ENCODE measurements at places on chromosomes 4 and X. TPM values are rescaled to one million over a fixed set of nuclear protein-coding genes. Genes with fewer than 3 reads are reported as not detected.

DNA sequence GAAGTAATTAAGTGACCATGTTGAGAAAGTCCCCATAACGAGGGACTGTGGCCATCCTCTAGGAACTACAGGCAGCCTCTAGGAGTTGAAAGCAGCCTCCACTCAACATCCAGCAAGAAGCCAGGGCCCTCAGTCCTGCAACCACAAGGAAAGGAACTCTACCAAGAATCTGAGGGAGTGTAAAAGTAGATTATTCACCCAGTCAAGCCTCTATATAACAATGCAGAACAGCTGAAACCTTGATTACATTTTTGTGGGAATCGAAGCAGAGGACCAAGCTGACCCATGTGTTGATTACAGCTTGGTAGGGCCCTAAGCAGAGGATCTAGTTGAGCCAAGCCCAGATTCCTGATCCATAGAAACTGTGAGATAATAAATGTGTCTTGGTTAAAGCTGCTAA is 17.1 kb downstream of the RPS6KA6 start:
- no peaks in the 10 kb centered on the region for H3K4me1 ChIP-seq
- no peak overlapping the region for H3K27ac ChIP-seq

GRCh38 chr4:138414202-138414601 is 172.1 kb upstream of the SLC7A11 start:
- H3K27ac ChIP-seq, result no peak overlapping the region
- no peaks in the 10 kb centered on the region for H3K4me1 ChIP-seq
- H3K27me3 ChIP-seq, result no peaks in the 10 kb centered on the region
- H3K36me3 ChIP-seq, result no peaks in the 10 kb centered on the region

The FAM184B gene
- total RNA-seq, result 2.3 TPM

The USP51 gene
- 12.0 TPM for total RNA-seq

DNA sequence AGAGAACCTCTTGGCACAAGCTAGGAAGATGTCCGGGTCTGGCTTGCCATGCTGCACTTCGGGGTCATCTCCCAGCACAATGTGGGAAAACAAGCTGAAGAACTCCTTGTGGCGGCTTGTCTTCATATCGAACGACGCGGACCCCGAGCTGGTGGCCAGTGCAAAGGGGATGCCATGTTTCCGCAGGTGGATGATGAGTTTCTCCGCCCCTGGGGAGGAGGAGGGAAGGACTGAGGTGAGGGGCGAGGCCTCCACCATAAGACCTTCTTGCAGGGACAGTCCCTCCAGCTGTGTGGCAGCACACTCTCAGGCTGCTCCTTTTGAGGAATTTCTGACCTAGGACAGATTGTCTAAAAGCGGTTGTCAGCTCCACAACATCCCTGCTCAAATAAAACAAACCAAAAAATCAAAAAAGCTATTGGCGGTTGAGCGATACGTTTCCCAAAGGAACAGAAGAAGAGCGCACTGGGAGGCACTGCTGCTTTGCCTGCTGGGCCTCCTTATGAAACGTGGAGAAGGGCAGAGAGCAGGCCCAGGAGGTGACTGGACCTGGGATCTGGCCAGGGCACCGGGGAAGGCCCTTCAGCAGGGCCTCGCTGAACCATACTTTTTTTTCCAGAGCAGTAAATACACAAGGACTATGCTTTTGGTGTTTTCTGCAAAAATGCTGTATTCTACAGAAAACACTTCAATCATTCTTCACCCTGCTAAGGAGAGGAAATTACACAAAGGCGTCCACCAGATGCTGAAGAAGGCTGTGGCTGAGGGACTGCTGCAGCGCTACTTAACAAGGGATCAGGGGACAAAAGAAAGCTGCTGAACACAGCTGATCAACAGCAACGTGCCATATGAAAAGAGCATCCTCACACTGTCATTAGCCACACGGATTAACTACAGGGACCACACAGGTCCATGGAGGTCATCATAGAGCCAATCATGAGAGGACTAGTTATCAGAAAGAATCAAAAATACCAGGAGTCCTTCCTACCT is 70.0 kb upstream of the STS start:
- H3K4me3 ChIP-seq, result no peak overlapping the region
- no peaks in the 10 kb centered on the region for H3K27me3 ChIP-seq
- H3K4me1 ChIP-seq, result no peaks in the 10 kb centered on the region
- H3K27ac ChIP-seq, result no peak overlapping the region

The HHIP gene
- total RNA-seq, result 11.5 TPM

The MSL3 gene
- 27.1 TPM for total RNA-seq

DNA sequence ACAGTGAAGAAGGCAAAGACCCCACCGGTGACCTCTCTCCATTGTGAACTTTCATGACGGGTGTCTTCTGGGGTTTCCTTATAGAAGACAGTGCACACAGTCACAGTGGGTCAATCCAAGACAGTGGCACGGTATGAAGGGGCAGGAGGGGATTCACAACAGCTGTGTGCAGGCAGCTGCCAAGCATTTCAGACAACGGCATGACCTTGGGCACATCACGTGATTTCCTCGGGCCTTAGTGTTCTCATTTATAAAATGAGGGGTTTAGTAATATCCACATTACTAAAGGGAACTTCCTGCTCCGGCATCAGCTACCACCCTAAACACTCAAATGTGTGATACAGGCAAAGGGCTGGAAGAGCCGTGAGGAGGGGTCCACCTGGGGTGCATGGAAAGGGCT is 42.9 kb downstream of the RBM47 start:
- no peaks in the 10 kb centered on the region for H3K36me3 ChIP-seq
- H3K4me3 ChIP-seq, result no peak overlapping the region
- H3K27me3 ChIP-seq, result no peaks in the 10 kb centered on the region
- H3K27ac ChIP-seq, result no peak overlapping the region

The ACOT9 gene
- total RNA-seq, result 42.6 TPM

- no peak overlapping the region for H3K4me3 ChIP-seq
- DNase-seq, result no peak
- no peak overlapping the region for H3K27ac ChIP-seq
- no peaks in the 10 kb centered on the region for H3K27me3 ChIP-seq
These were observed 275.5 kb downstream of the PPARGC1A start for GRCh38 chr4:23614284-23614892.

The SPACA5 gene
- not detected for total RNA-seq

The GLRA3 gene
- total RNA-seq, result 9.3 TPM

GRCh38 chrX:73562458-73562857 is 539 bp upstream of the CHIC1 start:
- no peaks in the 10 kb centered on the region for H3K4me1 ChIP-seq
- no peaks in the 10 kb centered on the region for H3K36me3 ChIP-seq

GRCh38 chrX:51891821-51892551 is 1.4 kb upstream of the MAGED1 start:
- H3K27me3 ChIP-seq, result no peaks in the 10 kb centered on the region
- H3K4me3 ChIP-seq, result no peak overlapping the region
- peak overlapping the region; percentile 91 for H3K27ac ChIP-seq
- H3K36me3 ChIP-seq, result peaks cover 11% of the 10 kb centered on the region
- H3K4me1 ChIP-seq, result peaks cover 33% of the 10 kb centered on the region
- DNase-seq, result peak; percentile 50

The MAGEB1 gene
- total RNA-seq, result not detected

- peaks cover 58% of the 10 kb centered on the region for H3K36me3 ChIP-seq
- no peaks in the 10 kb centered on the region for H3K27me3 ChIP-seq
- H3K27ac ChIP-seq, result no peak overlapping the region
These were observed 30.1 kb downstream of the NSG1 start for GRCh38 chr4:4416981-4417380.

GRCh38 chrX:103629318-103630170 is 769 bp downstream of the TCEAL1 start:
- H3K36me3 ChIP-seq, result no peaks in the 10 kb centered on the region
- no peak for DNase-seq
- peaks cover 6% of the 10 kb centered on the region for H3K4me1 ChIP-seq
- H3K27ac ChIP-seq, result peak overlapping the region; percentile 93
- peak overlapping the region; percentile 79 for H3K4me3 ChIP-seq

The VBP1 gene
- 81.5 TPM for total RNA-seq

DNA sequence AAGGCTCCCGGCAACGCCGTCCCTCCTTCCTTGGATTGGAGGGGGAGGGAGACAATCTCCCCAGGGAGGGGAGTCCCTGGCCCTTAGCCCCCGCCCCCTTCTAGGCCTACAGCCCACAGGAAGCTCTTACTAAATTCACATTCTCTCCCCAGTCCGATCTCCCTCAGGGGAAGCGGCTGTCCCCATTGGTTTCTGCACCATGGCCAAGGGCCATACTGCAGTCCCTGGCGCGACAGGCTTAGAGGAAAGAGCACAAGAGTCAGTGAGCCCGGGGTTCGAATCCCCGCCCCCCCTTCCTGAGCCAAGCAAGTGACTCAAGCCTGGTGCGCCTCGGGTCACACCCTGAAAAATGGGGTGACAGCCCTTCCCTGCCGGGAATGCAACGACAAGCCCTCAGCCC is 1.1 kb downstream of the ABLIM2 start:
- peaks cover 42% of the 10 kb centered on the region for H3K4me1 ChIP-seq
- peaks cover 10% of the 10 kb centered on the region for H3K27me3 ChIP-seq
- no peak overlapping the region for H3K27ac ChIP-seq
- H3K36me3 ChIP-seq, result peaks cover under 1% of the 10 kb centered on the region

DNA sequence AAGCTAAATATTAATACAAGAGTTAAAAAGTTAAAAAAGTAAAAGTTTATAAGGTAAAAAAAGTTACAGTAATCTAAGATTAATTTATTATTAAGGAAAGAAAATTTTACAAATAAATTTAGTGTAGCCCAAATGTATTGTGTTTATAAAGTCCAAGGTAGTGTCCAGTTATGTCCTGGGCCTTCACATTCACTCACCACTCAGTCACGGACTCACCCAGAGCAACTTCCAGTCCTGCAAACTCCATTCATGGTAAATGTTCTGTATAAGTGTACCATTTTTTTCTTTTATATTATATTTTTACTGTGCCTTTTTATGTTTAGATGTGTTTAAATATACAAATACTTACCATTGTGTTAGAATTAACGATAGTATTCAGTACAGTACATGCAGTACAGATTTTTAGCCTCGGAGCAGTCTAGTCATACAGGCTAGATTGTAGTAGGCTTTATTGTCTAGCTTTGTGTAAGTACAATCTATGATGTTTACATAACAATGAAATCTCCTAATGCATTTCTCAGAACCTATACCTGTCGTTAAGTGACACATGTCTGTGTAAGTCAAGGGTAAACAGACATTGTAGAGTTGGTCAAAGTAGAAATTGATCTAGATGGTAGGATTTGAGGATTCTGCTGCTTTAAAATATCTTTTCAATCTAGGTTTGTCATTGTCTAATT is 197.7 kb downstream of the GC start:
- no peak overlapping the region for H3K27ac ChIP-seq
- H3K4me3 ChIP-seq, result no peak overlapping the region
- no peaks in the 10 kb centered on the region for H3K36me3 ChIP-seq

GRCh38 chrX:86047174-86047935 is at the start of gene CHM:
CHM (minus strand) TSS chrX:86047558; CDS start chrX:86047532, 26 bp downstream.
- no peaks in the 10 kb centered on the region for H3K36me3 ChIP-seq
- DNase-seq, result peak; percentile 84
- H3K4me3 ChIP-seq, result peak within 1 kb of the TSS; percentile 62
- H3K27ac ChIP-seq, result peak within 1 kb of the TSS; percentile 76
- no peaks in the 10 kb centered on the region for H3K27me3 ChIP-seq

DNA sequence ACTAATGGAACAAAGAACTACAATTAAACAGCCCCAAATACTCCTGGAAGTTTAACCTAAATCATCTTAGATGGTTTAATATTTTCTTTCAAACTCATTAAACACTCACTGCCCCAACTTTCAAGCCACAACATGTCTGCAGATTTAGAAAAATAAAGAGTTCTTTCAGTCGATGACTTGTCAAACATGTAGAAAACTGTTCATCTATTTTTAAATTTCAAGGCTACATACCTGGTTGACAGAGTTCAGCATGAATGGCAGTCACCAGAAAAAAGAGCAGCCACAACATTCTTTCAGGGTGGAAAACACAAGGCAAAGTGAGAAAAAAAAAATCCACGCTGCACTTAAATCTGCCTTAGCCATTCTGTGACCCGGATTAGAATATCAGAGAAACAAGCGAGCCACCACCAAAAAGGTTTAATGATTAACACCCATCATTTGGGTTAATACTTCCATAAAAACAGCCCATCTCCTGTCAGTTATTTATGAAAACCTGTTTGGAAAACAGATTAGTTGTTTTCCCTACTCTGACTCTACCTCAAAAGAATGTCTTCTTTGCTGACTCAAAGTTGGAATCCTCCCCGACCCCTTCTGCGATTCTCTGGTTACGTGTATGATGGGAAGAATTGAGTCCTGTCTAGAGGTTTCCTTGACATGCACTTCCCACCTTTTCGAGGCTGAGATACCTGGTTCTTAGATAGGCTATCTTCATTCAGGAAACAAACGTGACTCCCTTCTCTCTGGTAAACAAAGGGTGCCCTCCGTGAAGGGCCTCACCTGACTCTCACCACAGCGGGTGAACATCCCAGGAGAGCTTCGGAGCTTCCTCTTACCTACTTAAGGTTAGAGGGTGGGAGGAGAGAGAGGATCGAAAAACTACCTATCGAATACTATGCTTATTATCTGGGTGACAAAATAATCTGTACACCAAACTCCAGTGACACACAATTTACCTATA is at the start of gene CLTRN:
Gene CLTRN, minus strand, starts transcription at position 319 of the 958 bp plus-strand sequence. Its CDS starts 30 bp downstream, at position 289.
- H3K27ac ChIP-seq, result no peak within 1 kb of the TSS
- DNase-seq, result no peak
- H3K4me3 ChIP-seq, result no peak within 1 kb of the TSS
- H3K36me3 ChIP-seq, result no peaks in the 10 kb centered on the region

DNA sequence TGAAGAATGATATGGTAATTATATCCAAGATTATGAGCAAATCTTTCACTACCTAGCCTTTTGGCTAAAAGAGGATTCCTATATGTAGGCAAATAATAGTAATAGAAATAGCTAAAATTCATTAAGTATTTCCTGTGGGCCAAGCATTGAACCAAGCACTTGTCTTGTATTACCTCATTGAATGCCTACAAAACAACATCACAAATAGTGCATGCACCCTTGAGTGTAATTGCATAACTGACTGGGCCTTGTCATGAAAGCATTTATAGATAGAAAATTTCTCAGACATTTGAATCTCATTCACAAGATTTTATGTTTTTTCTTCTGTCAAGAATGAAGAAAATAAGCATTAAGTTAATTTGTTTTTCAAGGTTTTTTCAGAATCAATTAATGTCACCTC is 3.9 kb upstream of the HPGDS start:
- no peaks in the 10 kb centered on the region for H3K27me3 ChIP-seq
- H3K27ac ChIP-seq, result no peak overlapping the region
- no peak for DNase-seq
- H3K4me1 ChIP-seq, result no peaks in the 10 kb centered on the region

The GPR82 gene
- 0.17 TPM for total RNA-seq
